ENCODE measurements at places on chromosomes 5 and 9.

GRCh38 chr9:83066771-83067170, 3.8 kb upstream of the RASEF start:
- no peak for DNase-seq

DNA sequence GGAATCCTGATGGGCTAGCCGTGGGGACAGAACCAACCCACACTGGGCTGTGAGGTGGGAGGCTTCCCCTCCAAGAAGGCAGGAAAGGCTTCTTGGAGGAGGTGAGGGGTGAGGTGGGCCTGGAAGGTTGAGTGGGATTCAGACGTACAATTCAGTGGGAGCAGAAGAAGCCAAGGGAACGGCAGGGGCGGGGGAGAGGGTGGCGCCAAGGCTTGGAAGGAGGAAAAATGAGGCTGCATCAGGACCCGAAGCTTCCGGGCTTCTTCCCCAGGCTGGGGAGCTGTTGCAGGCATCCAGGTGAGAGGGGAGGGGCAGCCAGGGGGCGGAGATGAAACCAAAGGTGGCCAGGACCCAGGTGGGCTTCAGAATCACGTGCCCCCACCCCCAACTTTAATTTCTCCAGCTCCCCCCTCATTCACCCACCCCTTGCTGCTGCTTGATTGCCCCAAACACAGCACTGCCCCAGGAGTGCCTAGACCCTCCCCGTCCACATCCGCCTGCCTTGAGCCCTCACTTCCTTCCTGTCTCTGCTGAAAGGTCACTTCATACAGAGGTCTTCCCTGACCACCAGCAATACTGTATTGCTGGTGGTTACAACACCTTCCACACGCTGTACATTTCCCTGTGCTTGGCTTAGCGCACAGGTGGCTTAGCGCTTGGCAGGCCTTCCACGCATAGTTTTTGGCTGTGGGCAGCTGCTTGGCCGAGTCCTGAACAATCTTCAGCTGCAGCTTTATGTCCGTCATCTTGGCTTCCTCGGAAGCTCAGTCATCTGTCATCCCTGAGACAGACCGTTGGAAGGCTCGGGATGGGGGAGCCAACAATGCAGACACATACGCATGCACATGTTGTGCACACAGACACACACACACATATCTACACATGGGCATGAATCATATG, 193.5 kb downstream of the RGS3 start:
- no peak for DNase-seq

DNA sequence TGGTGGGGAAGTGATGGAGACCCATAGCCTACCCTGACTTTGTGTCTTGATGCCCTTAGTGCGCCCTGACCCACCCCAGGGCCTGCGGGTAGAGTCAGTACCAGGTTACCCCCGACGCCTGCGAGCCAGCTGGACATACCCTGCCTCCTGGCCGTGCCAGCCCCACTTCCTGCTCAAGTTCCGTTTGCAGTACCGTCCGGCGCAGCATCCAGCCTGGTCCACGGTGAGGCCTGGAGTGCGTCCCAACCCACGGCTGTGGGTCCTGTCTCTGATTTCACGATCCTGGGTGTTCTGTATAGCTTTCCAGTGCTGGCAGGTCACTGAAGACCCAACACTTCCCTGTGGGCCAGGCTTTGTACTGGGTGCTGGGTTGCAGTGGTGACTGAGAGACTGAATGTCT, 4.0 kb downstream of the CCL27 start:
- DNase-seq: no peak

DNA sequence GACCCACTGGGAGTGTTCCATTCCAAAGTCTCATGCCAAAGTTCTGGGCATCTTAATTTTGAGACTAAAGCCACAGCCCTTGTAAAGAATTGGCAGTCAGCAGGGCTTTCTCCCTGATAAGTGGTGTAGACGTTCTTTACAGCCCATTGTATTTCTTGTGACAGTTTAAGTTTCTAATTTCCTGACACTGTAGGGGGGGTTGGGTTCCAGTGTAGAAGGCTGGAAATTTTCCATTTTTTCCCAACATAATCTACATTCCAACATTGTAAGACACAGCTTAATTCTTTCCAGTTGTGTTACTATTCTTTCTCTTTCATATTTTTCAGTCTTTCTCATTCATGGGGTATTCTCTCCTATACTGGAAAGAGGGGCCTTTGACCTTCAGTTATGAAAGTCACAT, 121.1 kb downstream of the FBXL7 start:
- DNase-seq: no peak

GRCh38 chr9:96020300-96020791, 144.9 kb downstream of the ERCC6L2 start:
- DNase-seq: no peak
